MM.1S (cell line): ENCODE measurements at places on chromosomes 6 and 20.
A peak's percentile ranks its signal among the peaks of the same experiment; 100 is the strongest.

GRCh38 chr20:43658069-43658722, 8.7 kb upstream of the MYBL2 start:
- no peak for DNase-seq

GRCh38 chr6:138691595-138692057, 81.9 kb upstream of the CCDC28A start:
- DNase-seq = no peak

GRCh38 chr20:3710703-3711483, 1.5 kb downstream of the SIGLEC1 start:
- DNase-seq = peak; percentile 58

DNA sequence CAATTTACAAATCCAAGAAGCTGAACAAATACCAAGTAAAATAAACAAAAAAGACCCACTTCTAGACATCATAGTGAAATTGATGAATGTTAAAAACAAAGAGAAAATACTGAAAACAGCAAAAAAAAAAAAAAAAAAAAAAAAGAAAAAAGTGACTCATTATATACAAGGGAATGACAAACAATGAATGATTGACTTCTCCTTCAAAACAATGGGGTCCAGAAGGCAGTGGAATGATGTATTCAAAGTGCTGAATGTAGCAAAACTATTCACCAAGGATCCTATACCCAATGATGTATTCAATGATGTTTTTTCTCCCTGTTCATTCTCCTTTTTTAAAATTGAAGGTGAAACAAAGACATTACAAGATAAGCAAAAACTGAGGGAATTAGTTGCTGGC, 650.0 kb downstream of the UTRN start:
- no peak for DNase-seq

DNA sequence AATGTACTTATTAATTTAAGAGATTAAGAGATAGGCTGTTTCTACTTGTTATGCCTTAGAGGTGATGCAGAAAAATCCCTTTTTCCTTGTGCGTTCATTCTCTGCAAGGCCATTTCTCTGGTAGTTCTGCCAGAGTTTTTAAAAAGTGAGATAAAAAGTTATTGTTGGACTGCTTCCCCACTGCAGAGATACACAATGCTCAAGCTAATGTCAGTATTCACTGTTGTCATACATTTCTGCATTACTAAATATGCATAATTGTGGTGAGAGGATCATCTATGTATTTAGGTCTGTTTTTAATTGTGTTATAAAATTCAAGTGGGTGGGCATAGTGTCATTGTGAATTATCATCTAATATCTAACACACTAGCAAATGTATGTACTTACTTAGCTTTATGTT, 600.4 kb downstream of the HTR1B start:
- DNase-seq = no peak
